ENCODE measurements at places on chromosomes 1 and 21. TPM values are rescaled to one million over a fixed set of nuclear protein-coding genes. Genes with fewer than 3 reads are reported as not detected.

GRCh38 chr1:60620087-60620486, 462.3 kb upstream of the NFIA start:
- H3K4me3 ChIP-seq = no peak overlapping the region
- no peaks in the 10 kb centered on the region for H3K27me3 ChIP-seq
- peak overlapping the region; percentile 54 for H3K27ac ChIP-seq
- H3K4me1 ChIP-seq = peaks cover 34% of the 10 kb centered on the region
- DNase-seq = no peak

Gene CNTN2
- total RNA-seq = not detected

Gene SF3B4
- total RNA-seq = 71.9 TPM

- no peaks in the 10 kb centered on the region for H3K36me3 ChIP-seq
- no peak overlapping the region for H3K4me3 ChIP-seq
- H3K27ac ChIP-seq = no peak overlapping the region
- DNase-seq = peak; percentile 70
- H3K4me1 ChIP-seq = no peaks in the 10 kb centered on the region
Measured at GRCh38 chr1:30362603-30362990, 360.8 kb downstream of the MATN1 start.

DNA sequence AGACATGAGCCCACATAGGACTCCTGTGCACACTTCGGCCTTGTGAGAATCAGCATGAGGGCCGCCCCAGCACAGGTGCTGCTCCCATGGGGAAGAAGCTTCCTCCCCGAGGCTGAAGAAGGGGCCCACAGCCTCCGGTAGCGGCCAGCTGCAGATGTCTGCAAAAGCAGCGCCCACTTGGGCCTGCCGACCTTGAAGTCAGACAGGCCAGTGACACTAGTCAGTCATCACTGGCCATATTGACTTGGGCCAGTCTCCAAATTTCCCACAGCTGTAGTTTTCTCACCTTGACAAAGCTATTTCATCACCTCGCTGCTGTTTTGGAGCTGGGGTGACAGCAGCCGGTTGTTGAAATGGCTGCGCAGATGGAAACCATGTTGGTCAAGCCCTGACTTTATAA, 83.0 kb downstream of the RIPK4 start:
- no peak overlapping the region for H3K4me3 ChIP-seq
- peak overlapping the region; percentile 88 for H3K27ac ChIP-seq
- H3K4me1 ChIP-seq = peaks cover 38% of the 10 kb centered on the region
- no peaks in the 10 kb centered on the region for H3K36me3 ChIP-seq
- no peak for DNase-seq

- H3K27ac ChIP-seq = peak overlapping the region; percentile 18
- no peaks in the 10 kb centered on the region for H3K27me3 ChIP-seq
- no peak overlapping the region for H3K4me3 ChIP-seq
- DNase-seq = no peak
- H3K36me3 ChIP-seq = peaks cover 16% of the 10 kb centered on the region
- peaks cover 43% of the 10 kb centered on the region for H3K4me1 ChIP-seq
Measured at GRCh38 chr1:156667610-156667967, 9.6 kb downstream of the NES start.

GRCh38 chr1:164440232-164440631, 118.8 kb upstream of the PBX1 start:
- no peak overlapping the region for H3K27ac ChIP-seq
- no peaks in the 10 kb centered on the region for H3K36me3 ChIP-seq
- H3K4me1 ChIP-seq = peaks cover 5% of the 10 kb centered on the region
- no peaks in the 10 kb centered on the region for H3K27me3 ChIP-seq
- H3K4me3 ChIP-seq = no peak overlapping the region
- DNase-seq = no peak

DNA sequence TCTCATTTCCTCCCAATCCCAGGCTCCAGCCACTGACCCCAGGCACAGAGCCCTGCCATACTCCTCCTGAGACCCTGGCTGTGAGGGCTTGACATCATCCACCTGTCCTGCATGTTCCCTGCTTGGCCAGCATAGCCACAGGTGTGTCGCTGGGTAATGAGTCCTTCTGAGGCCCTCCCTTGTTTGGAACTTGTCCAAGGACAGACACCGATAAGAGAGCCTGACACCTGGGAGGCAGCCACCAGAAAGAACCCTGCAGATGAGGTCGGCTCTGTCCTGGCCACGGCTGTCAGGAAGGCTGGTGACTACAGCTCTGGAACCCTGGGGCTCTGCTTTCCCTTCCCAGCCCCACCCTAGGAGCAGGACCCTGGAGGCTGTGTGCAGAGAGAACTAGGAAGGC, 34.6 kb downstream of the TMEM63A start:
- no peak overlapping the region for H3K4me3 ChIP-seq
- H3K4me1 ChIP-seq = peaks cover 5% of the 10 kb centered on the region
- no peak overlapping the region for H3K27ac ChIP-seq
- peaks cover 7% of the 10 kb centered on the region for H3K36me3 ChIP-seq

Measured in osteocyte (in vitro differentiated cells).